ENCODE measurements at places on chromosomes 7 and 10.

DNA sequence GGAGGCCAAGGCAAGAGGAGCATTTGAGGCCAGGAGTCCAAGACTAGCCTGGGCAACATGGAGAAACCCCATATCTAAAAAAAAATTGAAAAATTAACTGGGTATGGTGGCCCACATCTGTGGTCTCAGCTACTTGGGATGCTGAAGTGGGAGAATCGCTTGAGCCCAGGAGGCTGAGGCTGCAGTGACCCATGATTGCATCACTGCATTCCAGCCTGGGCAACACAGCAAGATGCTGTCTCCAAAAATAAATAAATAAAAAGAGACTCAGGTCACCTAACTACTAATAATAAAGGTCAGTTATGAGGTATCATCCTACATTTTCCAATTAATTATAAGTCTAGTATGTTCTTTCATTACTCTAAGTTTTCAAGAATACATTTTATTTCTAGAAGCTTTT, 20.6 kb downstream of the CABCOCO1 start:
- no peak for DNase-seq

GRCh38 chr7:139727151-139727705, 50.6 kb downstream of the HIPK2 start:
- DNase-seq, result no peak

DNA sequence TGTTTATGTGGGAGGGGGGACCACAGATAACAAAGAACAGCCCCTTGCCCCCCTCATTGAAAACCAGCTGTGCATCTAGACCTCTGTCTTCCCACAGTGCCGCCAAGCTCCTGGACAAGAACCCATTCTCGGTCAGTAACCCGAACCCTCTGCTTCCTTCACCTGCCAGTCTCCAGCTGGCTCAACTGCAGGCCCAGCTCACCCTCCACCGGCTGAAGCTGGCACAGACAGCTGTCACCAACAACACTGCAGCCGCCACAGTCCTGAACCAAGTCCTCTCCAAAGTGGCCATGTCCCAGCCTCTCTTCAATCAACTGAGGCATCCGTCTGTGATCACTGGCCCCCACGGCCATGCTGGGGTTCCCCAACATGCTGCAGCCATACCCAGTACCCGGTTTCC, 91.0 kb upstream of the PDCD4 start:
- DNase-seq, result no peak

DNA sequence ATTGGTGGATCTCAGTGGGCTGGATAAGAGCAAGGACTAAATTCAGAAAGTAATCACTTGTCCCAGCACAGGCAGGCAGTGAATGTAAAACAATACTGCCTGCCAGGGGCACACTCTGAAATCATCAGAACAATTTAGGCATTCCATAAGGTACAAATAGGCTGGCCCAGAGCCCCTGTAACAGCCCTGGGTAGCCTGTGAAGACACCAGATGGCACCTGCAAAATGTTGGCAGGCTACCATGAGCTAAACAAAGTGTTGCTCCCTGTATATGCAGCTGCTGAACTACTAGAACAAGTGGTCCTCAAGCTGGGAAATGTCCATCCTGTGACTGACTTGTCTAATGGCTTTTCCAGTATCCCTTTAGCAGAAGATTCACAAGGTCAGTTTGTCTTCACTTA, 3.0 kb upstream of the PRSS37 start:
- no peak for DNase-seq

DNA sequence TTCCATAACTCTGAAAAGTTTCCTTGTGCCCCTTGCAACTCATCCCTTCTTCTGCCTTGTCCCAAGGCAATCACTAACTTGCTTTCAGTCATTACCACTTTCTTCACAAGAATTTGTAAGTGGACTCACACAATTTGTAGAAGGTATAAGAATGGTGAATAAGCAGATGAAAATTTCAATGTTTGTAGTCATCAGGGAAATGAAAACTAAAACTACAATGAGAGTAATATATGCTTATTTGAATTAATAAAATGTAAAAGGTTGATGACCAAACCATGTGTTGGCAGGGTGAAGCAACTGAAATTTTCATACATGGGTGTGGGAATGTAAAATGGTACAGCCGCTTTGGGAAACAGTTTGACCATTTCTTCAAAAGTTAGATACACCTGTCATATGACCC, 79.7 kb downstream of the GNAT3 start:
- DNase-seq, result no peak

DNA sequence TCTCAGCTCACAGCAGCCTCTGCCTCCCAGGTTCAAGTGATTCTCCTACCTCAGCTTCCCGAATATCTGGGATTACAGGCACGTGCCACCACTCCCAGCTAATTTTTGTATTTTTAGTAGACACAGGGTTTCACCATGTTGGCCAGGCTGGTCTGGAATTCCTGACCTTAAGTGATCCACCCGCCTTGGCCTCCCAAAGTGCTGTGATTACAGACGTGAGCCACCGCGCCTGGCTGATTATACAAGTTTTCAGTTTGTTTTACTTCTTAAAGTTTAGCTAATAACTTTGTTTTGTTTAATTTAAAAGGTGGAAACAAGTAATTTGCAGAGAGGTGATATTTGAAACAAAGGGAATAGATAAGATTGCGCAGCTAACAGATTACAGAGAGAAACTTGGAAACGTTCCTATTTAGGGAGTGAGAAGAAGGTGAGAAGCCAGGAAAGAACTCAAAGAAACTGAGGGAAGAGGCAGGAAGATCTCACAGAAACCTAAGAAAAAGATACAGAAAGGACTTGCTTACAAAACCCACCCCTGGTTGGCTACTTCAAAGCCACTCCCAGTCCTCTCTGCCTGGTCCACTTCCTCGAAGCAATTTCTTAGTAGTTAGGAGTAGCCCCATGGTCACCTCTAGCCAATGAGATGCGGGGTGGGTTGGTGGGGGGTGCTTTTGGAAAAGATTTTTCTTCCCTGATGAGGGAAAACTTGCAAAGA, 15.0 kb upstream of the PDLIM1 start:
- DNase-seq, result no peak

DNA sequence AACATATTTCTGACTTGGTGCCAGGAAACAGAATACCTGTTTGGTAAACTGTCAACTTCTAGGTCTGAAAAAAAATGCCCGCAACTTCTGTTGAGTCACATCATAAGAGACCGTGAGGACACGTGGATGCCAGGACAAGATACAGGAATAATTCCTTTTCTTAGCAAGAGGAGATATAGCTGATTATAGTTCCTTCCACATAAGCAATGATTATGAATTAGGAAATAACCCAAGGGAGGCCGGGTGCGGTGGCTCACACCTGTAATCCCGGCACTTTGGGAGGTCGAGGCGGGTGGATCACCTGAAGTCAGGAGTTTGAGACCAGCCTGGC, 75.2 kb downstream of the CDC123 start:
- no peak for DNase-seq

- DNase-seq, result no peak
Measured at GRCh38 chr7:74029089-74029785, 1.3 kb downstream of the ELN start.

DNA sequence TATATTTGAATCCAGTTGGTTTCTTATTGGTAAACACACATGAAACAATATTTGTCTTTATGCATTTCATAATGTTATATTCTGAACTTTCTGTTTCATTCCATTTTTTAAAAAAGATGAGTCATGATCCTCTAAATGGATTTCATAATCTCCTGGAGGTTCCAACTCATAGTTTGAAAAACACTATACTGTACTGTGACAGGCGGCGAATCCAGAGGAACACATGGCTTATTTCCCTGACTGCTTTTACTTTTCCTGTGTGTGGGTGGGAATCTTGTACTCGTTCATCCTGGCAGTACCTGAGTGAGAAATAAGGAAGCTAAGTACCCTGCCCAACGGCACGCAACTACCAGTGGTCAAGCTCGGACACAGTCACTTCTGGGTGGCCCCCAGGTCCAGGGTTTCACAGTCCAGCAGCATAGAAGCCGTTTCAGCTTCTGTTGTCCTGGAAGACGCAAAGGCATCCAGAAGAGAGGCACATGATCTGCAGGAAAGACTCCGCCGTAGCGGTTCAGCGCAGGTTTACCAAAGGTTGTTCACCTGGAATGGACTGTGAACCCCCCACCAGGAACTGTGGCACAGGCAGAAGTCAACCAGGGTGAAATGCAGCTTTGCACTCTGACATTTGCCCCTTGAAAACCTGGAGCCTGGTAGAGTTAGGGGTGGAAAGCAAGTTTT, 117.7 kb downstream of the CCNY start:
- DNase-seq, result no peak

GRCh38 chr7:44667190-44667589, 60.8 kb downstream of the OGDH start:
- no peak for DNase-seq

DNA sequence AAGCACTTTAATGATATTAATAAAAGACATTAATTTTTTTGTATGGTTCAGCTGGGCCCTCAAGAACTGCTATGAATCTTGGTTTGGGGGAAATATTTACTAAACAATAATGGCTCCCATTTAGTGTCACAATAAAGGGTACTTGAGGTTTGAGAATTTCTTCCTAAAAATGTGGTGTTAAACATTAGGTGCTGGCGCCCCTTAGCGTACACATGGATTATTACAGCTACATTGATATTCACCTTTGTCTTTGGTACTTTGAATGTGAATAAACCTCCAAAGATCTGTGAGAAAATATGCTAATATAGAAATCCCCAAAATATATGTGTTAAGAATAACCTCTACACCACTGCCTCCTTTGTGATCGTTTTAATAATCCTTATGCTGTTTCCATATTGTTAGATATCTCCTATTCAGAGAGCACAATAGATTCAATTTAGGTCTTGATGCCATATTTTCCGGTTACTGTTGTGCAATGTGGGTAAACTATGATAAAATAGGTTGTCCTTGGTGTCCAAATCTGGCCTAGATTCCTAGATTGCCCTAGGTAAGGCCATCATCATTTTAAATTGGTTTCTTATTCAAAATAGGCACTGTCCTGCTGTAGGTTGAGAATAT, 161.8 kb upstream of the CACNA2D1 start:
- DNase-seq, result no peak

- DNase-seq, result no peak
Measured at GRCh38 chr7:2201128-2201527, 31.6 kb downstream of the MAD1L1 start.

DNA sequence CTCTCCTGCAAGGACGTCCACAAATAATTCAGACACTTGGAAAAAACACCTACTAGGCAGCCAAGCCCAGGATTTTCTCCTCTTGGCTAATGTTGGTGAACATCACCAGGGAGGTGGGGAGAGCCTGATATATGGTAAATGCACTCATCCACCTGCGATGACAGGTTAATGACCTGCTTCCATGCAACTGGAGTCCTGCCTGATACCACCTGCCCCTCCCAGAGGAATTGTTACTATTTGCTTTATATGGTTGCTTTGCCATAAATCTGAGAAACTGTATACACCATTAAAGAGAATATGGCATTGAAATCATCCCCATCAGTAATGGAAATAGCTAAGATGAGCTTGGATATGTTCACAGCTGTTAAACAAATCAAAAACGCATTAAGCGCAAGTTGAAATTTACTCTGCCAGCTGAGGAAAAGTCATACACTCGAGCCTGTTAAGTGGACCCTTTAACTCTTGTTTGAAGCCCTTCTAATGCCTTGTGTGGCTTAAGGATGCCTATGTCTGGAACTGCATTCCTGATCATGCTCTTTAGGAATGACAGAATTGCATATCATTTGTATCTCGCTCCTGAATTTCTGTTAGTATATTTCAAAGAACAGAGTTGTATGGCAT, 208.3 kb downstream of the PRPF18 start:
- DNase-seq, result no peak

DNA sequence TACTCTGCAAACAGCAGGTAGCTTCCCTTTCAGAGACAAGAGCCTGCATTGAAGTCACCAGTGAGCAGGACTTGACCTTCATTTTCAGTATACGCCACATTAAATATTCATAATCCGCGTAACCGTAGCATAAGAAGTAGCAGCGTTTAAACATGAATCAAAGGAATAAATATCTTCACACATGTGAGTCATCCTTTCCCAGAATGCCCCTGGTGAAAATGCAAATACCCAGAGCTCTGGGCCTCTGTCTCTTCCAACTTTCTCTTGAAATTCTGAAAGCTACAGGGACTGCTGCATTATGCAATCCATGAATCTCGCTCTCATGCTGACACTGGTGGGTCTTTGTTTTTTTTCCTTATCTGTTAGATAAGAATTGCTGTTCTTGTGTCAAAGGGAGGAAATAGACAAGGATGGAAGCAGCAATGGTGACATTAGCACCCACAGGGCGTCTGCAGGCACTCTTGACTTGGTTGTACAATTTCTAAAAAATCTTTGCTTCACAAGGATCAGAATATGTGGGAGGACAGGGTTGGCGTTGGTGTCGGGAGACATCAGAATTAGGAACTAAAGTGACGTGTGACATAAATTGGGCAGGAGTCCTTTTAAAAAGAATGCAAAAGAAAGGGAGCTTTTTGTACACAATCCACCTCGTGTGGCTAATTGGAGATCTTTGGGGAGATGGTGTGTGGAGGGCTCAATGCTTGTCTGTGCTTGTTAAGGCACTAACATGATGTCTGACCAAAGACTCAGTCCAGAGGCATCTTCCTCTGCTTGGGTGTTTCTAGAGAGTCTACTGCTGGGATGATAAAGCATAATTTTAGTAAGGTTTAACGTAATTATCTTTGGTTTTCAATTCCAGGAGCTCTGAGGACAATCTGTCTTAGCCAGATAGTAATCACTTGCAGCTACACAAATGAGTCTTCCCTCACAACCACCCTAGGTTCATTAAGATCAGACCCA, 390.3 kb downstream of the KCNMA1 start:
- DNase-seq, result no peak

DNA sequence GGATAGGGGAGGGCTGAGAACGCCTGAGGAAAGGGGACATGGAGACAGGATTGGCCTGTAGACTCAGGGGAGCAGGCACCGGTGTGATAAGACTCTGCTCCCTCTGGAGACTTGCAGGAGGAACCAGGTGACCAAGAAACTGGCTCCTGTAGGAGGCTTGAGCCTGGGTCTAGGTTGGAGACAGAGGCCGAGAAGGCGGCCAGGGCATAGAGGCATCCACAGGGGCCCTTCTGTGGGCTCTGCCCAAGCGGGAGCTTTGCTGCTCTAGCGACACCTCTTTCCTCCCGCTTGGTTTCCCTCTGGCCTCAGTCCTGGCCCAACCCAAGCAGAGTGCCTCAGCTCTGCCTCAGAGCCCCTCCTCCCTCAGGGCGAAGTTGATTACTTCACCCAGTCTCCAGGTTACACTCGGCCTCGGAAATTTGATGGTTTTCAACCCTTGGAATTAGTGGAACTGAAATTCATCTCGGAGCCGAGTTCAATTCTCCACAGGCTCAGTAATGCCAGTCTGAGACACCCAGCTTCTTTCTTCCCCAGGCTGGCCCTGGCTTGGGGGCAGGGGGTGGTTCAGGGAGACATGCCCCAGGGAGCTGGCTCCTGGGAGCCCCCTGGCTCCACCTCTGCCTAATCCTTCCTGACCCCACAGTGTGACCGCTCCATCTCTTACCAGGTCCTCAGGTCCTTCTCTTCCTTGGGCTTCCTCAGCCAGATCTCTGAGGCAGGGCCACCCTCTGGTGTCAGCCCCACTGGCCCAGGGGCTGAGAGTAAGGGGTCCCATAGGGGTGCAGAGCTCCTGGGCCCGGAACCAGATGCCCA, 60.4 kb downstream of the PAX2 start:
- DNase-seq, result no peak

All from renal cortex interstitium (tissue), 15 donors.